ENCODE measurements at places on chromosomes 7 and 10.

GRCh38 chr10:132803416-132804210 is 17.7 kb upstream of the NKX6-2 start:
- no peak for DNase-seq

DNA sequence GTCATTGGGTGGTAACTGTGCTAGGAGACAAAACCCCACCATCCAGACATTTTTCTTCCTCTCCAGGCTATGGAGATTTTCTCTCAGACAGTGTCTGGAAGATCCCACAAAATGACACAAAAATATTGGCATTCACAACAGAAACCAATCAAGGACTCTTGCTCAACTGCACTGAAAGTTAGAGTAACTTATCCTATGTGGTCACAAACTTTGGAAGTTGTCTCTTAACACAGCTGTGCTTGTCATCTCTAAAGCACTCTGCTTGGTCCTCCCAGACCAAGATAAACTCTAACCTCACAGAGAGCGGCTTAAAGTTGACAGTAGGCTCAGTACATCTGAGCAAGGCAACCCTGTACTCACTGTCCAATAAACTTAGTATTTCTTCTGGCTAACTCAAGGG is 74.9 kb downstream of the AKR1C4 start:
- no peak for DNase-seq

DNA sequence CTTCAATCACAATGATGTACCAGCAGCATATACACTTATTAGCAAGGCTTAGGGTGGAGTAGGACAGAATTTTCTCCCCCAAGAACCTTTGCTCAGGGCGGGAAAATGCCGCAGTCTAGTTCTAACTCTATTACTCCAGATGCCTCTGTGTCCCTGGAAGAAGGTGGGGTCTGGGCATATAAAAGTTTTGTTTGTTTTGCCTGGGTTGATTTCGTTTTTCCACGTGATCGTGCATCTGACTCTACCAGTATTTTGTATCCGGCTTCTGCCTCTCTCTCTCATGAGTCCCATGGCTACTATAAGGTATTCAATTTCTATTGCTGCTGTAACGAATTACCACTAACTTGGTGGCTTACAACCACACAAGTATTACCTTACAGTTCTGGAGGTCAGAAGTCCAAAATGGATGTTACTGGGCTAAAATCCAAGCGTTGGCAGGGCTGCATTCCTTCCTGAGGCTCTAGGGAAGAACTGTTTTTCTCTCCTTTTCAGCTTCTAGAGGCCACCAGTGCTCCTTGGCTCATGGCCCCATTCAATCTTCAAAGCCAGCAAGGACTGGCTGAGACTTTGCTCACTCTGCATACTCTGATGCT is 181.2 kb upstream of the PRSS58 start:
- DNase-seq, result no peak

GRCh38 chr7:129166745-129167144 is 21.7 kb upstream of the SMO start:
- no peak for DNase-seq

GRCh38 chr10:12063483-12063818 is 5.3 kb upstream of the DHTKD1 start:
- DNase-seq, result no peak
